Uterine smooth muscle cell (primary cell): ENCODE measurements at places on chromosomes 3 and 15. TPM values are rescaled to one million over a fixed set of nuclear protein-coding genes. Genes with fewer than 3 reads are reported as not detected.

The CPN2 gene
- total RNA-seq, result not detected in 2 replicates

The WNT5A gene
- 4.4 and 8.9 TPM in 2 replicates for total RNA-seq

The PML gene
- 25.0 and 27.9 TPM in 2 replicates for total RNA-seq

The CADPS gene
- total RNA-seq, result 11.9 and 32.5 TPM in 2 replicates

The ATP13A5 gene
- total RNA-seq, result not detected in 2 replicates

The KIF23 gene
- total RNA-seq, result 28.4 and 118 TPM in 2 replicates

The IL5RA gene
- total RNA-seq, result not detected in 2 replicates

The MOBP gene
- total RNA-seq, result under 0.01 TPM in 2 replicates

The SEMA3B gene
- total RNA-seq, result 6.8 and 29.5 TPM in 2 replicates

The GOLGA8T gene
- not detected in 2 replicates for total RNA-seq
